ENCODE measurements at places on chromosomes 4 and X.

DNA sequence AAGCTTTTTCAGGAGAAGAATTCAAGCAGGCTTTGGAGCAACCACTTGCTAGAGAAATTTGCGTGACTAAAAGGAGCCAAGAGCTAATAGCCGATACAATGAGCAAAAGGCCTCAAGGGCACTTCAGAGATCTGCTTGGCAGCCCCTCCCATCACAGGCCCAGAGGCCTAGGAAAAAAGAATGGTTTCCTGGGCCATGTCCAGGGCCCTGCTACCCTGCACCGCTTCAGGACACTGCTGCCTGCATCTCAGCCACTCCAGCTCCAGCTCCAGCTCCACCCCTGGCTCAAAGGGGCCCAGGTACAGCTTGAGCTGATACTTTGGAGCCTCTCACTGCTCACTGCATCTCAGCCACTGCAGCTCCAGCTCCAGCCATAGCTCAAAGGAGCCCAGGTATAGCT is 98.9 kb downstream of the FAM13A start:
- no peak for DNase-seq

- DNase-seq: no peak
These were observed 43.6 kb downstream of the TMEM131L start for GRCh38 chr4:153509724-153510123.

DNA sequence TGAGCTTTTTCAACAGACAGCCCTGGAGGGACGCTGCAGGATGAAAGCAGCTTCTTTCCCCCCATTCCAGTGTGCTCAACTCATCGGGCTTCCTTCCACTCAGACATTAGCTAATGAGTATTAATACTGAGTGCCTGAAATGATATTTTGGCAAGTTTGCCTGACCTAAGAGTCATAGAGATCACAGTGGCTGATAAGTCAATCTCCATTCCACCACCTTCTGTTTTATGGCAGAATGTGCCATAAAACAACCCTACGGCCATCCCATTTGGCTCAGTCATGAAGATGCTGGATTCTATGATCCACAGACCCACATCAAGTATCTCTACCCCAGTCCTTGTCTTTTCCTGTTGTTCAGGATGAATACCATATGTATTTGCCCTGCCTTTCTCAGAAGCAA is 48.3 kb upstream of the MAB21L2 start:
- no peak for DNase-seq

GRCh38 chr4:185470501-185471195 is 885 bp downstream of the CCDC110 start:
- DNase-seq: no peak

DNA sequence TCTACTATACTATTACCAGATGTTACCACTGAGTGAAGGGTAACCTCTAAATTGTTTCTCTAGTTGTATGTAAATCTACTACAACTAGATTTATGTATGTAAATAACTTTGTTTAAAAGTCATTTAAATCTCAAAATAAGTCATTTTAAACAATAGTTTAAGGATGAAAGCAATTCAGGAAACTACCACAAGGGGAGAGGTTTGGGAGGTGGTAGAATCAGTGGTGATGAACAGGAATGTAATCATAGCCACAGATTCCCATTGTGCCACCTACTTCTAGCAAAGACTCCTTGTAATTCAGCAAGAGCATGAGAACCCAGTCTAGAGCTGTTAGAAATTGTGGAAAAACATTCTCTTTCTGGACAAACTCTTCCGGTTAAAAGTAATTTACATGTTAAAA is 234.6 kb downstream of the SLC7A11 start:
- DNase-seq: no peak

- DNase-seq: peak; percentile 86
These were observed 46.4 kb downstream of the KDR start for GRCh38 chr4:55078987-55079386.

DNA sequence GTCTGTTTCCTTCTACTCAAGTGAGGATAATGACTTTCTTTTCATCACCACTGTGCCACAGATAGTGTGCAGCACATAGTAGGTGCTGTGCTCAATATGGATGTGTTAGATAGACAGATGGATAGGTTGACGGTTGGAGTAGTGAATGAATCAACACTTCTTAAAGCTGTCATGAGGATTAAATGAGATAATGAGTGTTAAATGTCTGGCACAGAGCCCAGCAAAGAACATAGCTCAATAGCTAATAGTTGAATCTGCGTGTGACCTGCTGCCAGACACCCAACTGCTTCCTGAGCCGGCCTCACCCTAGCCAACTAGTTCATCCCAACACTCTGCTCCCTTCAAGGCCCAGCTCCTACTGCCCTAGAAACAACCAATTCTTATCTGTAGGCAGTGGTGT is 67.7 kb upstream of the PJA1 start:
- no peak for DNase-seq

DNA sequence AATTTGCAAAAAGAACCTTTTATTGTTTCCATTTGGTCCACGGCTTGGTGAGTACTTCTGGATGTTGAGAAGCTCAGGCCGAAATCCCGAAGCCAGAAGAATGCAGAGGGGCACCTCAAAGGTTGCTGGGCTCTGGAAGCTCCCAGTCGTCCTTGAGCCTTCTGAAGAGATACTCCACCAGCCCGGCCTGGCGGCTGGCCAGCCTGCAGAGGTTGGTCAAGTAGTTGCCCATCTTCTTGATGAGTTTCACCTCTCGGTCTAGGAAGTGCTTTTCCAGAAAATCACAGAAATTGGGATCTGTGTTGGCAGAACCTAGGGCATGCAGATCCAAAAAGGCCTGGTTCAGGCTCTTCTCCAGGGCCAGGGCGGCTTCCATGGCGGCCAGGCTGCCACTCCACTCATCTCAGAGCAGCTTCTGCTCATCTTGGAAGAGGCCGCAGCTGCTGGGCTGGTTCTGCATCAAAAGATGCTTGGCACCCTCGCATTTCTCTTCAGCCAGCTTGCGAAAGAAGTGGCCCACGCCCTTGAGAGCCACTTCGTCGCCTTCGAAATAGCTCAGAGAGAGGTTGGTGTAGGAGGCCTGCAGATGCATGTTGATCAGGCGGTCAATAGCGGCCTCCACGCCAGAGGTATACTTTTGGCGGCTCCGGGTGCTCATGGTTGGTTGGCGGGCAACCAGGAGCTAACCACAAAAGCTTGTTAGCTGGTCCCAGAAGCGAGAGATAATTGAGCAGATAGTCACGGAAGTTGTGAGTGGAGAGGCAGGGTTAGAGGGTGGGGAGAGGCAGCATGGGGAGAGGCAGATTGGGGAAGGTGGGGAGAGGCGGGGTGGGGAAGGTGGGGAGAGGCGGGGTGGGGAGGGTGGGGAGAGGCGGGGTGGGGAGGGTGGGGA is 76.5 kb upstream of the TSPAN7 start:
- no peak for DNase-seq

DNA sequence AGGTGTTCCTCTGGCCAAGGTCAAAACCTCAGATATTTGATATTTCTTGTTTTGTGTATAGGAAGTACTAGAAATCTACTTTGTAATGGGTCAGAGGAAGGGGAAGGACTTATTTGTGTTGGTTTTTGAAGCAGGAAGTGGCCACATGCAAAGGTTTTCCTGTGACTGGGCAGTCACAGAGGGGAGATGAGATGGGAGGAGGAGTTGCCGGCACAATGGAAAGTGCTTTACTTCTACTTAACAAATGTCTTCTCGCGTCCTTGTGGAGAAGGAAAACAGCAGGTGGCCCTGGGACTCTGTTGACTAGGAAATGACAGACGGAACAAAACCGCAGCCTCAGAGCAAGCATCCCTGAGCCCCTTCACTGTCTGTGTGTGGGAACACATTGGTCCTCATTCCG is 46.6 kb downstream of the SHROOM2 start:
- peak; percentile 27 for DNase-seq

GRCh38 chrX:106484233-106484632 is 127.5 kb upstream of the RADX start:
- DNase-seq: no peak

GRCh38 chrX:11334165-11334564 is 41.0 kb downstream of the AMELX start:
- no peak for DNase-seq

DNA sequence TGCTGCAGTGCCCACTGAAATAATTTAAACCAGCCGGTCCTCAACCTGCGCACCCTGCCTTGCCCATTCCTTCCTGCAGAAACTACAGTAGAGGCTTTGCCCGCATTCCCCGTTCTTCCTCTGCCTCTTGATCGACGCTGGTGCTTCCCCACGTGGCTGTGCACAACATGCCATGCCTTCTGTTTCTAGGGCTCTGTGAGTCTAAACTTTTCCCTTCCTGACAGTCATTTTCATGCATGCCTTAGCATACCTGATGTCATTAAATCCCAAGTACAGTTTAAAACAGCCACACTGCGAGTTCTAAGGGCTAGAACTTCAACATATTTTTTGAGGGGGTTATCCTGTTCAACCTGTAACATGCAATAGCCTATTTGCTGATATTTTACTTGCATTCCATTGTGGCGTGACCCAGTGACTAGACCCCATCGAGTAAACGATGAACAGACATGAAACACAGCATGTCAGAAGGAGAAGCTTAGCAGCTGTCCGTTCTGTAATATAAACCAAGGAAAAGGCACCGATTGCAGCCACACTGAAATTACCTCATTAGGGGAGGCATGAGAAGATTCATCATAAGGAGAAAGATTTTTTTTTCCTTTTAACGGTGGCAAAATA is 232.5 kb downstream of the ARHGAP10 start:
- DNase-seq: no peak

DNA sequence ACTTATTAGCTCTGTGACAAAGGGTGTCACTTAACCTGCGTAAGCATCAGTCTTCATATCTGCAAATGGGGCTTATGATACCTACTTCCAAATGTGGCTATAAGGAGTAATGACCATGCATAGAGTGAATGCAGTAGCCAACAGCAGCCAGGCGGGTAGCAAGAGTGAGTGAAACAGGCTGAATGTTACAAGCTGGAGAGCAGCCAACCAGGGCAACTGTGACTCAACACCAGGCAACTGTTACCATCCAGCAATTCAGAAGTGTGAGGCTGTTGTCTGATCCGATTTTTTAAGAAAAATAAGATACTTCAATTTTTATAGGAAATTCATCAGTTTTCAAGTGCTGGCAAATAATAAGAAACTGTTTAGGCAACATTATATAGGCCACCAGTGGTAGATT is 270.2 kb upstream of the TAPT1 start:
- peak; percentile 24 for DNase-seq

DNA sequence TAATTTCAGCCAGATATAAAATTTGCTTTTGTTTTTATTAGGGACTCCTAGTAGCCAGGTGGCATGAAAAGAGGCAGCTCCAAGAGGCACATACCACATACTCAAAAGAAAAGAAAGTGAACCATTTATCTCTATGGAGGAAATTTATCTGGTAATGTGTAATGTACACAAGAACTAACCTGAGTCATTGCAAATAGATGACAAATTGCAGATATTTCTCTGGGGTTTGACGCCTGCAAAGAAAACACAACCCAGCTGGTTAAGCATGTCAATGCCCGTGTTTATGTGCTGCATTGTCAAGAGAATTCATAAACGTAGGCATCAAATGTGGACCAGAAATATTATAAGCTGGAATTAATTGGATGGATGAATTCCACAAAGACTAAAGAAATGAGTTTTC is 46.9 kb upstream of the PHKA2 start:
- no peak for DNase-seq

GRCh38 chr4:158042591-158043030 is 130.2 kb downstream of the GASK1B start:
- DNase-seq: no peak

DNA sequence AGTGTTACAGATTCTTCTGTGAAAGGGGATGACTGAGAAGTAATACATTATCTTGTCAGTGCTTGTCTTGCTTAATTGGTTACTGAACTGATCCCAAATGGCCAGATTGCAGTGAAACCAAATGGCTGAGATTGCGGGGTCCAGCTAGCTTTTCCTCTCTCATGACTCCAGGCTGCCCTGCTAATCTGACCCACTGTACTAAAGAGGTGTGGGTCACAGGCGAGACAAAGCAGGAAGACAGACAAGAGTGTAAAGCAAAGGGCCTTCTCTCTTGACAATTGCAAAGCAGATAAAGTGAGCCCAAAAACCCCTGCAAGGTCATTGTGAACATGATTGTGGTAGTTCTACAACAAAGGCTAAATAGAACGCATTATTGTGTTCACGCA is 2.1 kb downstream of the TMEM150C start:
- no peak for DNase-seq

- DNase-seq: no peak
These were observed 57.3 kb downstream of the HPGD start for GRCh38 chr4:174464949-174465348.

DNA sequence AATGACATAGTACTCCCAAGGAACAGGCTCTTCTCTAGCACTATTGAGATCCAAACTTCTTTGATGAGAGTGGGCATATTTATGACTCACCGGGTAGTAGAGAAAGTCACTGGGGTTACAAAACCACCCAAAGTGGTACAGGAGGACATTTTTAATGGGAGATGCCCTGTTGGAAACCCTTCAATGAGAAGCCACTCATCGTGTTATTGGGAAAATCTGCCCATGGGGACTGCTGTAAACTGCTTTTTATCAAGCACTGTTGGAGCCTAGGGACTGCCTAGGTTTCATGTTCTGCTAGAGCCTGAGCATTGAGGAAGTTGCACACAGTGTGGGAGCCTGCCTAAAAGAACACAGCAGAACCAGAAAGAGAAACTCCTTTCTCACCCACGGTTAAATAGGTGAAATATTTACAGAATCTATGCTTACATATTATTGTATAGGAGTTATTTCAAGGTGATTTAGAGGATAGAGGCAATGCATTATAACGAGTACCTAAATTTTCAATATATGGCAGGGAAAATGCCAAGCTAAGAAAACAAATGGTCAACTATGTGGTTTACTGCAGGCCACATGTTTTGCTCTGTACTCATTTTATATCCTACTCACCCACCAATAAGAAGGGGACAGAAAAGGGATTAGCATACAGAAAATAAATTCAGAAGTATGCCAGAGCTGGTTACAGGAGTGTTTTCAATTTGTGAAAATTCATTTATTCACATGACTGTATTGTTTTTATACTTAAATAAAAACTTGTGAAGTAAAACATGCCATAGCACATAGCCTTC is 559.1 kb downstream of the FSTL5 start:
- DNase-seq: no peak

DNA sequence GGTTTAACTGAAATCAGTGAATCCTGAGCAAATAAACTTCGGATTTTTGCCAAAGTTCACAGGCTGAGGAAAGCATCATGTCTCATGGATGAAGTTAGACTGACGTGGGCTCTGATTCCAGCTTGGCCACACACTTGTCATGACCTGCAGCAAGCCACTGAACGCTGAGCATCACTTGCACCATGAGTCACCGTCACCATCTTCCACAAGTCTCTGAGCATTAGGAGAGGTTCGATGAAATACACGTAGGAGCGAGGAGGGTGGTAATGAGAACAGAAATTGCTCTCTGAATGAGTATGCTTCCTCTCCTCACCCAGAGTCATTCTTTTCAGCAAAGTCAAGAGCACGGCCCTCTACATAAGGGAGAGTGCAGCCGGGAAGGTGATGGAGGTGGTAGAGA is 3.8 kb upstream of the TRIML2 start:
- DNase-seq: no peak

- DNase-seq: no peak
These were observed 43.0 kb downstream of the ADD1 start for GRCh38 chr4:2886622-2887021.

GRCh38 chrX:40506201-40506985 is 74.4 kb upstream of the ATP6AP2 start:
- no peak for DNase-seq

All from pulmonary artery endothelial cell (primary cell).